Activated CD4-positive, alpha-beta T cell treated with anti-CD3 and anti-CD28 coated beads, Interleukin-2, amount 50 U/mL, for 16 hours (primary cell): ENCODE measurements at places on chromosomes 2 and 18.

- no peak for DNase-seq
These were observed 76.9 kb downstream of the CD226 start for GRCh38 chr18:69870736-69871135.

DNA sequence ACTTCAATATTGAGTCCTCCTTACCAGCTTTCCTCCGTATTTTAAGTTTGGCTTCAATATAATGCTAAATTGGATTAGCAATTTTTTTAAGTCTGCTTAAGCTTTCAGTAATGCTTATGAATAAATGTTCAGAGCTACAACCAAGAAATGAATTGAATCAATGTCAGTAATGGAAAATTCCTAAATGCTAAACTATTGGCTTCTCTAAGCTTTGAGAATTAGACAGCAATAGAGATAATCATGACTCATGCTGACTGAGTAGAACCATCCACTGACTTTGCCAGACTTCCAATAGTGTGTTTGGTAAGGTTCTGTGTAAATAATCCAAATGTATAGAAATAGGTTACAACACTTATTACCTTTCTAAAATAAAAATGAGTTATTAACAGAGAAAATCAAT is 8.9 kb upstream of the PDE1A start:
- no peak for DNase-seq

DNA sequence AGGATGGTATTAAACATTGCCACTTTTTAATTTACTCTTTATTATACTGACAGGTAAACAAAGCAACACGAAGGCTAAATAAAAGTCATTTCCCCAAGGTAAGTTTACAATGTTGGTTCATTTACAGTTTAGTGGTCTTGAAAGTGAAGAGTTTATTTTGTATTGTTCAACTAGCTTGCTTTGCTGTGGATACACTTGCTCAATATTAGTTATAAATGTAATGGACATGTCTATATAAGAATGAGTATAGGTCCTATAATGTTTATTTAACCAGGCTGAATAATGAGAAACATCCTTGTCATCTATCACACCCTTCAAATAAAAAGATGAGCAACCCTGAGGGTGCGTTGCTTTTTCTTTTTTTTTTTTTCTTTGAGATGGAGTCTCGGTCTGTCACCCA is 1129.4 kb downstream of the TSN start:
- DNase-seq = no peak

- DNase-seq = no peak
These were observed 190.5 kb downstream of the ZFP36L2 start for GRCh38 chr2:43035922-43036321.

GRCh38 chr2:67213270-67213670 is 183.9 kb upstream of the ETAA1 start:
- no peak for DNase-seq
